Stimulated activated CD4-positive, alpha-beta T cell treated with anti-CD3 and anti-CD28 coated beads, Interleukin-12 subunit alpha, Interleukin-12 subunit beta, amount 100 ng/mL, for 48 hours (primary cell): ENCODE measurements at places on chromosomes 7 and 10.

- peak; percentile 38 for DNase-seq
Measured at GRCh38 chr10:23067939-23068775, 27.2 kb upstream of the MSRB2 start.

GRCh38 chr7:93172683-93173082, 24.5 kb upstream of the SAMD9L start:
- no peak for DNase-seq

- no peak for DNase-seq
Measured at GRCh38 chr7:158011941-158012340, 575.7 kb downstream of the PTPRN2 start.

DNA sequence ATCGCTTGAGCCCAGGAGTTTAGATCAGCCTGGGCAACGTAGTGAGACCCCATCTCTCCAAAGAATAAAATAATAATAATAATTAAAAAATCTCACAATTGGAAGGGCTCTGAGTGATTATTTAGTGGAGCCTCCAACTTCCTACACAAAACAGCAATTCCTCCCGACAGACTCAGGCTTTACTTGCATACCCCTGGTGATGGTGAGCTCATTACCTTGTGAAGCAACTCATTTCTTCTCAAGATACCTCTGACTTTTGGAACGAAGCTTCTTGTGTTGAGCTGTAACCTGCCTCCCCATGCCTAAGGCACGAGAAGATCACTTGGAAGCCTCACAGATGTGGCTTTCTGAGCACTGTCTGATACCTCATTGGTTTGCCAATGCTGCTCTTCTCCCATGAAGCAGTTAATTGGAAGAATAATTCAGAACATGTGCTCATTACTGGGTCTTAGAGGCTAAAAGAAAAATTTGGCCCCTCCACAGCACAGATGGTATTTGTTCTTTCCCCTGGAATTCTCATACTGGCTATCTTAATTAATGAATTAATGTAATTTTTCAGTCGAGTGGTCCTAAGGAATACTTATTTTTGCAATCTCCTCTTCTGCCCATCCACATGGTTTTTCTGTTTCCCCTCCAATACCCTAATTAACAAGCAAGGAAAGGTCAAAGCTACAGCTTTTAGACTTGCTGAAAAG, 769.0 kb downstream of the TYW1 start:
- no peak for DNase-seq

GRCh38 chr7:8481752-8482446, 48.5 kb downstream of the NXPH1 start:
- DNase-seq: no peak

GRCh38 chr7:1839701-1840100, 169.6 kb downstream of the ELFN1 start:
- no peak for DNase-seq

DNA sequence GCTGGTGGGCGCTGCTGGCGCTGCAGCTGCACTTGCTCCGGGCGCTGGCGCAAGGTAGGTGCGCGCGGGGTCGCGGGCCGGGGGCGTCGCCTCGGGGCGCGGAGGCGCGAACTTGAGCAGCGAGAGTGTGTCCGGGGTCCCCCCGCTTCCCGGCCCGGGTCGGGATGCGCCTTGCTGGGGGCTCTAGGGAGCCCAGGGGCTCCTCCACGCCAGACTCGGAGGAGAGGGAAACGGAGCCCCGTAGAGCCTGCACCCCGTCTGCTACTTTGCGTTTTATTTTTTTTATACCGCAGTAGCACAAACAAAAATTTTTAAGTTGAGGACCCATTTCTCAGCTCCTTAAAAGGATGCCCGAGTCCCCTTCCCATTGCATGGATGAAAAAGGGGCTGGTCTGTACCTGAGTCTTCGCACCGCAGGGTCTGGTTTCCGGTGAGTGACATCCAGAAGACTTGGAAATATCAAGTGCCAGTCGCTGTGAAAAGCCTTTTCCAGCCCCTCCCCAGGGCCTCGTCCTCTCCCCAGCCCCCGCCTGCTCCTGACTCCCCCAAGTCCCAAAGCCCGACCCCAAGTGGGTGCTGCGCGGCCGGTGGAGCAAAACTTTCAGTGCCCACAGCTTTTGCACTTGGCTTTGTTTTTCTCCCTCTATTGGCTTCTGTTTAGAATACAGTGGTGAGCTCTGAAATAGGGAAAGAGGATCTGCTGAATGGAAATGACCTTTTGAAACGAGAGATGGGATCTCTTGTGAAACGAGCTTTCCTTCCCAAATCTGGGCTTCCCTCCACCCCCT, 973 bp downstream of the SDK1 start:
- DNase-seq: no peak

- no peak for DNase-seq
Measured at GRCh38 chr7:155863721-155864151, 51.5 kb upstream of the SHH start.

GRCh38 chr7:120468611-120469010, 195.6 kb downstream of the KCND2 start:
- no peak for DNase-seq

GRCh38 chr7:80829527-80829926, 89.3 kb downstream of the SEMA3C start:
- no peak for DNase-seq

GRCh38 chr10:129880191-129880870, 83.7 kb downstream of the EBF3 start:
- DNase-seq: no peak
